ENCODE measurements at places on chromosomes 2 and 18.

DNA sequence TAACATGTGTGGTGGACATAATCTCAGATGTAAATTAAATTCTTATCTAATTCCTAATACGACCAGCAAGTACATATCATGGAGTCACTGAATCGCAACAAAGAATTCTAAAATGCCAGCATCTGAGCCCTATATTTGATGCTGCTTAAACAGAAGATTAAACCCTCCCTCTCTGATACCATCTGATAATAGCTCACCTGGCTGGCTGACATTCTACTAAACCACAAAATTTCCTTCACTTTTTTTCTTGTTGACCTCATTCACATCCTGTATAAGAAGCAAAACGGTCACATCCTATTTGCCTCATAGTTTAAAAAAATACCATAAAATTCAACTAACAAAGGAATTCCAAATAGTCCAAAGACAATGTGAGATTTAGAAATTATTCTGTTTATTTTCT, 371.6 kb upstream of the SLC8A1 start:
- DNase-seq = no peak

DNA sequence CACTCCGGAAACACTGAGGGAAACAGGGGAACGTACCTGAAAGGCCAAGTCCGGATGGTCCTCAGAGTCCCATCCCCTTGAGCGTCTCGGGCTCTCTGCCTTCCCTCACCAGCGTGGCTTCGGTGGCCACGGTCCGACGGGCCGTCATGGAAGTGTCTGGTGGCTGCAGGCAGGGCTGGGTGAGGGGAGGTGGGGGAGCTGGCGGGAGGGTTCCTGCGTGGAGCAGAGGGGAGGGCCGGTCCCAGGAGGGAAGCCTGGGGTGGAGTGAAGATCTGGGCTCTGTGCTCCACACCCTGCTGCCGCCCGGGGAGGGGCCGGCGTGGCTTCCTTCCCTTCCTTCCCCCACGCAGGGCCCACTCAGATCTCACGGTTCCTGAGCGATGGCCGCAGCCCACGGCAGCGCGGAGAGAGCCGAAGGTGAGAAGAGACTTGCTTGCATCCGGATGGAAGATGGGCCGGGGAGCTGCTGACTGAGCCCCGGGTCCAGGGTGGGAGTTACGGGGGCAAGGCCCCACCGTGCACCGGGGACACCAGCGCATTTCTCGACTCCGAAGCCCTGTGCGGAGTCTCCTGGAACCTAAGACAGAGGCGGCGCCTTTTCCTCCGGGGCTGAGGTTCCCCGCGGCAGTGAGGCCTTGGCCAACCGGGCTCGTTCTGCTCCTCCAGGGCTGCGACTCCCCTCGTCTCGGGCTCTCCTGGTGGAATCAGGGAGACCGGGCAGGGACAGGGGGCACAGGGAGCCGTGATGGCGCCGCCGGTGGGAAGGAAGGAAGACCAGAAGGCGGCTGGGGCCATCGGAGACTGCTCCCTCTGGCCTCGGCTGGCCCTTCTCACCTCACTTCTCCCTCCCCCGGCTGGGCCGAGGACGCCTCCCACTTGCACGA, 49.1 kb downstream of the KCNF1 start:
- no peak for DNase-seq

DNA sequence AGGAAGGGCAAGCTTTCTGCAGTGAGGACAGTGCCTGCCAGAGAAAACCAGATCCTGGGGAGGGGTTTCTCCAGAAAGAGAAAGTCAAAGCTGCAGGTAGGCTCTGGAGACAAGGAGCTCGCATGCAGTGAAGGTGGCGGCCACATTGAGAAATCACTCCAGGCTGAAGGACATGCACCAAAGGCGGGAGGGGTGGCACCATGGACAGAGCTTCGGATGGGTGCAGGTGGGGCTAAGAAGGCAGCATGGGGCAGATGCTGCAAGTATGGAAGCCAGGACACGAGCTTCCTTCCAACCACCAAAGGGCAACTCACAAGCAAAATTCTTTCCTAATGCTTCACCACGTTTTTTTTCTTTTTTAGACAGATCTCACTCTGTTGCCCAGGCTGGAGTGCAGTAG, 104.4 kb upstream of the SLC35G4 start:
- no peak for DNase-seq

GRCh38 chr2:150911766-150912280, 349.8 kb downstream of the RBM43 start:
- no peak for DNase-seq

- DNase-seq = no peak
Measured at GRCh38 chr2:106065268-106065982, 128.7 kb downstream of the UXS1 start.

GRCh38 chr2:229270551-229271410, at the start of gene PID1:
Gene PID1, minus strand, starts transcription at chr2:229271287. Its CDS starts 244 bp downstream, at chr2:229271043.
- no peak for DNase-seq

- no peak for DNase-seq
Measured at GRCh38 chr2:14303366-14304115, 329.0 kb upstream of the LRATD1 start.

- no peak for DNase-seq
Measured at GRCh38 chr2:170361090-170361936, 183.4 kb downstream of the MYO3B start.

GRCh38 chr2:230762317-230762896, 49.8 kb downstream of the CAB39 start:
- DNase-seq = no peak

DNA sequence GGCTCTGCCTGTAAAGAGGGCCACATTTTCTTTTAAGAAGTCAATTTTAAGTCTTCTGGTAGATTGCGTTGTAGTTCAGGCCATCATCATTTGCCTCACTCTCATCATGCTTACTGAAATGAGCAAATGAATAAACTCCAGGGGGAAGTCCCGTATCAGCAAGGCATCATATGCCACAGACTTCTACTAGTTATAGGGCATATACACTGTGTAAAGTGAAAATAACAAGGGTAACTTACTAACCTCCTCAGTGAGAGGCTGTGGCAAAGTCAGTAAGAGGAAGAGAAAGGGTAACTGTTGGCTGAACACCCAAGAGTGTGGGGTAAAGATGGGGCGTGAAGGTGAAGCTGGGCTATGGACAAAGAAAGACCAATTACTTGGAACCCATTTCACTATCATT, 456.2 kb downstream of the SPAG16 start:
- DNase-seq = no peak

- DNase-seq = no peak
Measured at GRCh38 chr18:51383116-51383515, 185.6 kb upstream of the MEX3C start.

- DNase-seq = no peak
Measured at GRCh38 chr2:102109016-102109415, 33.5 kb upstream of the IL1R1 start.

GRCh38 chr2:52881606-52882005, 886.0 kb upstream of the CHAC2 start:
- DNase-seq = no peak

- DNase-seq = no peak
Measured at GRCh38 chr18:59932401-59932800, 32.6 kb downstream of the PMAIP1 start.

DNA sequence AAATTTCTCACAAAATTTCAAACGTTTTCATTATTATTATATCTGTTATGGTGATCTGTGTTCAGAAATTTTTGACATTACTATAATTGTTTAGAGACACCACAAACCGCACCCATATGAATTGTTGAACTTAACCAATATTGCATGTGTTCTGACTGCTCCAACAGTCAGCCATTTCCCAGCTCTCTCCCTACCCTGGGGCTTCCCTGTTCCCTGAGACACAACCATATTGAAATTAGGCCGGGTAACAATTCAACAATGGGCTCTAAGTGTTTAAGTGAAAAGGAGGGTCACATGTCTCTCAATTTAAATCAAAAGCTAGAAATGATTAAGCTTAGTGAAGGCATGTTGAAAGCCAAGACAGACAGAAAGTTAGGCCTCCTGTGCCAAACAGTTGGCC, 424.0 kb downstream of the DSC3 start:
- no peak for DNase-seq

DNA sequence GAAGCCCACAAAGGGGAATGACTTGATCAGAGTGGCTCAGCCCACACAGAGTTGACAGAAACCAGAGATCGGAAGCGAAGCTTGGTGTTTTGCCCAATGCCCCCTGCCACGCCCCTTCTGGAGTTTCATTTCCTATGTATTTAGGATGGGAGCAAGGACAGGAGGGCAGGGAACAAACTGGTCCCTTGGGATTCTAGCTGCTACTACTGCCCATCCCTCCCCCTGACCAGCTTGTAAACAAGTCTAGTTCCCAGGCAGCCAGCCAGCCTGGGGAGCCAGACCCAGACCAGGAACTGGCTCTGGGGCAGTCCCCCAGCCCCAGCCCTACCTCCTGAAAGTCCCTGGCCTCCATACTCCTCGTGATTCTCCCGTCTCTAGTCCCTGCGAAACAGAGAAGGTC, 8.3 kb downstream of the WNT6 start:
- DNase-seq = no peak

DNA sequence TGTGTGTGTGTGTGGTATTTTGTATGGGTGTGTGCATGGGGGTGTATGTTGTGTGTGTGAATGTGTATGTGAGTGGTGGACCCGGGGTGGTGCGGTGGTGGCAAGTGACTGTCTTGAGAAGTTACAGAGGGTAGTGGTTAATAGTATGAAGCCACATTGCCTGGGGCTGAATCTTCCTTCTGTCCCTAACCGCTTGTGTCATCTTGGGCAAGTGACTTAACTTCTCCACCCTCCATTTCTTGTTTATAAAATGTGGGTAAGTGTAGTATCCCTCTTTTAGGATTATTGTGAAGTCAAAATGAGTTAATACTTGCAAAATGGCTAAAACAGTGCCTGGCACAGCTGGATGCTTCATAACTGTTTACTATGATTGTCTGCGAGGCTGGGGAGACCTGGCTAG, 63.5 kb downstream of the MYCN start:
- no peak for DNase-seq

DNA sequence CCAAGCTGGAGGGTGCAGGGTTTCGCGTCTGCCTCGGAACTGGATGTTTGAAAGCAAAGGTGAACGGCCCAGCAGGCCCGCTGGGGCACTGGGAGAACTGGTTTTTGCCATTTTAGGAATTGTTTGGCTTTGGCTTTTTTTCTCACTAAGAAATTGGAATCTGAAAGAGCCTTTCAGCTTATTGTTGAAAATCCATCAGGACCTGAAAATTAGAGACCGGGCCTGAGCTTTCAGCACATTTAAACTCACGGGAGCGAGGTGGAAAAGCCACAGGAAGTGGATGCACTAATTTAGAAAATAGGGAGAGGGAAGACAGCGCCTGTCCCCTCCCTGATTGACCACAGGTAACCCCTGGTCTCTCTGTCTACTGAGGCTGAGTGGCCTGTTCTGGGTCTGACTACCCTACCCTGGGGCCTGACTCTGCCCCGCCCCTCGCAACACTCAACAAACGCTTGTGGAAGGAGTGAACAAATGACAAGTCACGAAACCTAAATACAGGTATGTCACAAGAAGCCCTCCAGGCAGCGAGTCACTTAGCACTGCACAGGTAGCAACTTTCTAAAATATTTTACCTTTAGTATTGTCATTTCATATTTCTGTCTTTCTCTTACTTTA, 100.3 kb upstream of the MBOAT2 start:
- DNase-seq = no peak

DNA sequence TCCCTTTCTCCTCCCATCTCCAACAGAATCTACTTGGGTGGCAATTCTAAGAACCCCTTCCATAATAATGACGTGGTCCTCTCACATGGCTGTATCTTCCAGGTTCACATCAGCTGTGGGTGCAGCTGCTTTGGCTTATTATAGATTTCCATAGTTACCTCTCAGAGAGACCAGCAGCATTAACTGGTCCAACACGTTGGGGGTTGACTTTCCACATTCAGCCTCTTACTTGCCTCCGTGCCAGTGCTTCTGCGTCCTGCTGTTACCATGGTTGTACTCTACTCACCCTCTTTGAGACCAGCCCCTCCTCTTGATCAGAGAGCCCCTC, 570.7 kb downstream of the PLCL1 start:
- no peak for DNase-seq

DNA sequence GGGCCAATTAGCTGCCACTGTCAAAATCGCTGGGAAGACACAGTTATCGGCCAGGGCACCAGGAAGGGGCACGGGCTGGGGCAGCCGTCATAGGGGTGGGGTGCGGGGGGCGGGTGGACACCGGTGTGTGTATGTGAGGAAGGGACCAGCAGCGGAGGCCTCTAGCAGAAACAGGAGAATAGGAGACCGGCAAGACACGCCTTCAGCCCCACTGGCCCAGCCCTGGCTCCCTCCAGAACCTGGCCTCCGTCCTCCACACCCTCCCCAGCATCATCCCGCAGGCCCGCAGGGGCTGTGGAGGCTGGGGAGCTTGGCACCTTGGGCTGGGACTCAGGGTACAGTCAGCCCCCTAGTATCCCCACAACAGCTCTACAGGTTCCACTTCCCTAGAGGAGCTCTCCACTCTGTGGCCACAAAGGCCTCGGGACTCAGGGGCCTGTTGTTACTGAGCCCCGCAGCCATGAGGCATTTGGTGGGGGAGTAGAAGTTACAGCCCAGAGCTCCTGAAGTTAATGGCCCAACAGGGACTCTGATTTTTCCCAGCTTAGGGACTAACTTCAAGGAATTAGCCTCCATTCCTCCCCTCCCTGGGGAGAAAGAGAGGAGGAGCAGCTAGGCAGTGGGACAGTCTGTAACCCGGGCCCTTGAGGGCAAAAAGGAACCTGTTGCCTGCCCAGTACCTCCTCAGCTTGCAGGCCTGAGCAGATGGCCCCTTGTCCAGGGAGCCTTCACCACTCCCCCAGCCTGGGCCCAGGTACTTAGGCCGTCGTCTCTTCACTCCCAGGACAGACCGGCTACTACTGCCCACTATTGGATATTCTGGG, 19.9 kb downstream of the SH2D6 start:
- no peak for DNase-seq

DNA sequence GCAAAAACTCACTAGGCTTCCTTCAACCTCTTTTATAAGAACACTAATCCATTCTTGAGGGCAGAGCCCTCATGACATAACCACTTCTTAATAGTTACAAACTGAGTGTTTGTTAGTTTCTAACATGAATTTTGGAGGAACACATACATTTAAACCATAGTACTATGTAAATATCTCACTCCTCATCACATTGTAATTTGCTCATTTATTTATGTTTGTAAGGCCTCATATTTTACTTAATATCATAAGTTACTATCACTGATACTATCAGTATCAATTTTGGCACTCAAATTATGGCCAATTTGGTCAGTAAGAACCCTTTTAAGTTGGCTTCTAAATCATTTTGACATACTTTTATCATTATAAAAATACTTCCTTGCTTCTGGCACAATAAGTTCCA, 603.1 kb downstream of the ZEB2 start:
- no peak for DNase-seq

DNA sequence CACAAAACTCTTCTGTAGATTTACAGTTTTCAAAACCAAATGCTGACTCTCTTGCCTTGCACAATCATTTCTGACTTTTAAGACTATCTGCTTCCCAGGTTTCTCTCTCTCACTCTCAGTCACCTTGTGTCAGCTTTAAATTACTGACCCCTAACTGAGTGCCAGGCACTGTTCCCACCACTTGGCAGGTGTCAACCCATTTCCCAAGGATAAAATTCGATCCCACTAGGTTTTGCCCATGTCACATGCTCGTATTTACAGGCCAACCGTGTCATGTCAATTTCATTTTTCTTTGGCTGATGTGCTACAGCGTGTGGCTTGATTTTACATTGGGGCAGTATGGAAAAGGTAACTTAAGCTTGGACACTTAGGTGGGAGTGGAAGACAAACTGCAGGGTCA, 26.1 kb upstream of the LMAN1 start:
- no peak for DNase-seq

Measured in left forelimb (tissue), 1 donor.